Activated T-helper 9 cell treated with anti-CD3 and anti-CD28 coated beads, Interleukin-2, amount 50 U/mL, for 16 hours (primary cell): ENCODE measurements at places on chromosomes 7 and 10.
A peak's percentile ranks its signal among the peaks of the same experiment; 100 is the strongest.

DNA sequence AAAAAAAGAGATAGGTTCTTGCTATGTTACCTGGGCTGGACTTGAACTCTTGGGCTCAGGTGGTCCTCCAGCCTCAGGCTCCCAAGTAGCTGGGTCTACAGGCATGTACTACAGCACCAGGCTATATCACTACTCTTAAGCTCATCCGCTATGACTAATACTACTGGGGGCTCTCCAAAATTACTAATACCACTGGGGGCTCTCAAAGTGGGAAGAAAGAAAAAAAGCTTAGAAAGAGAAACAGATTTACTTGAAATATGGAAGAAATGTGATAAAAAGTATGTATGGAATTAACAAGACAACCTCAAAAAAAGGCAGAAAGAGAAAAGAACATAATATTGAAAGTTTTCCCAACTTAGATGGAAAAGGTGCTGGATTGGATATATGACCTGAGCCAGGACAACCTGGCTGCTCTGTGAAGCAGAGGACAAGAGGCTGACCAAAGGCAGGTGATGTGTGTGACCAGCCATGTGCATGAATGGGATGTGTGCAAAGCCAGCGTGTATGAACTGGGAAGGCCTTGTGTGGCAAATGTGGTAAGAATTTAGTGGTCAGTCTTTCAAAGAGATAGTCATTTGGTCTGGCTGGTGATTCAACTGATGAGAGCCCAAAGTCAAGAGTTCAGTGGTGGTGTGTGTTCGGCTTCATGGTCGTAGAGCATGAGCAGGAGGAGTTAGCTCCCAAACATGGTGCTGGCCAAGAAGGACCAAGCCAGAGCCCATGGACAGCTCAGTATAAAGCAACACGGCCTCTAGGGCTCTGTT is 232.4 kb upstream of the KLF14 start:
- no peak for DNase-seq

DNA sequence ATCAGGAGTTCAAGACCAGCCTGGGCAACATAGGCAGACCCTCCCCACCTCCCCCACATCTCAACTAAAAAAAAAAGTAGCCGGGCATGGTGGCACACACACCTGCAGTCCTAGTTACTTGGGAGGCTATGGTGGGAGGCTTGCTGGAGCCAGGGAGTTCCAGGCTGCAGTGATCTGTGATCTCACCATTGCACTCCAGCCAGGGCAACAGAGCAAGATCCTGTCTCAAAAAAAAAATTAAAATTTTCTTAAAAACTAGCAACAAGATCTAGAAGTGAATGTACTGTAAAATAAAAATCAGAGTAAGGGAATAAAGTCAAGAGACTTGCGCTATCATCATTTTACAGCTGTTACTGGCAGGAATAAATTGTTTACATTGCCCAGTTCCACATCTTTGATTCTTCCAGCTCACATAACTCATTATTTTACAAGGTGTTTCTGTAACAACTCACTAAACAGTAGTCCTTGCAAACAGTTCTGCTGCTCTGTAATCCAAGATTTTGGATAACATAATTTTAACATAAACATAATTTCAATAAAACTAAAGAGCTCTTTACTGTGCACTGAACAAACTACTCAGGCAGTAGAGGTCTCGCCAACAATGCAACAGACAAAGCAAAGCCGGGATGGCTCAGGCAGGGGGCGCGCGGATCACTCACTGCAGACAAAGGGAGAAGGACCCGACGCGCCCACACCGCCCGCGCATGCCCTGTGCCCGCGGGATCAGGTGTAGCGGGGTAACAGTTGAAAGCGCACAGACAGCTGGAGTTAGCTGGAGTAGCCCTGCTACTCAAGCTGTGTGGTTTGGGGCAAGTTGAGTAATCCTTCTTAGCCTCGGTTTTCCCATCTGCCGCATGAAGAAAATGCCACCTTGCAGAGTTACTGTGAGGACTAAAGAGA is 73.3 kb upstream of the NFE2L3 start:
- peak; percentile 68 for DNase-seq

- no peak for DNase-seq
Measured at GRCh38 chr7:88331322-88331721, 24.6 kb upstream of the STEAP4 start.

GRCh38 chr10:100999742-101000126 is at the start of gene LZTS2:
TSS of gene LZTS2 (plus strand) at chr10:100999808. CDS start at chr10:101002539, 2,731 bp downstream.
- no peak for DNase-seq

- DNase-seq, result no peak
Measured at GRCh38 chr7:151867912-151868311, 9.0 kb downstream of the PRKAG2 start.

DNA sequence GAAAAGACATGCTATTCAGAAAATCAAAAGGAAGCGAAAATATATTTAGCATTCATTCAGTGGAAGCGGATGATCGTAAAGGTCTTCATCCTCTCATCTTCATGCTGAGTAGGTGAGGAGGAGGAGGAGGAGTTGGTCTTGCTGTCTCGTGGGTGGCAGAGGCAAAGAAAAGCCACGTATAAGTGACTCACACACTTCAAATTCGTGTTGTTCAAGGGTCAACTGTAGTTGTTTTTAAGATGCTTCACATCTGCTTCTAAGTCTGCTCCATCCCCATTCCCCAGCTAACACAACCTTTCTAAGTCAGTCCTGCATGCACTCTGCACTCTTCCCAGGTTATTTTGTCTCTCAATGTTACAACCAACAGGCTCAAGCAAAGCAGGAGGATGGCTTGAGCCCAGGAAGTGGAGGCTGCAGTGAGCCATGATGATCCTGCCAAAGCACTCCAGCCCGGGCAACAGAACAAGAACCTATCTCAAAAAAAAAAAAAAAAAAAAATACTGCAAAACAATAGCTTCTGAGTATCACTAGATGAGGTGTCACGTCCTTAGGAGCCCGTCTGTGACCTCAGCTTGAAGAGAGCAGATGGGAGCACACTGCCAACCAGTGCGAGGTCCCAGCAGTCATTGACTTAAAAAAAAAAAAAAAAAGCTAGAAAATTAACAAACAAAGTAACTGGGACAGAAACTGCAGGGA is 70.5 kb downstream of the SFMBT2 start:
- no peak for DNase-seq

GRCh38 chr7:7486362-7486761 is 49.3 kb downstream of the COL28A1 start:
- DNase-seq, result no peak

GRCh38 chr10:71218046-71218650 is 5.8 kb downstream of the UNC5B start:
- no peak for DNase-seq

- DNase-seq, result no peak
Measured at GRCh38 chr10:80633383-80633860, 95.7 kb downstream of the SH2D4B start.

- DNase-seq, result no peak
Measured at GRCh38 chr7:45145881-45146280, 11.7 kb upstream of the RAMP3 start.

GRCh38 chr10:90089719-90090118 is 388.3 kb downstream of the KIF20B start:
- no peak for DNase-seq

- no peak for DNase-seq
Measured at GRCh38 chr10:132608511-132609195, 71.1 kb downstream of the INPP5A start.

DNA sequence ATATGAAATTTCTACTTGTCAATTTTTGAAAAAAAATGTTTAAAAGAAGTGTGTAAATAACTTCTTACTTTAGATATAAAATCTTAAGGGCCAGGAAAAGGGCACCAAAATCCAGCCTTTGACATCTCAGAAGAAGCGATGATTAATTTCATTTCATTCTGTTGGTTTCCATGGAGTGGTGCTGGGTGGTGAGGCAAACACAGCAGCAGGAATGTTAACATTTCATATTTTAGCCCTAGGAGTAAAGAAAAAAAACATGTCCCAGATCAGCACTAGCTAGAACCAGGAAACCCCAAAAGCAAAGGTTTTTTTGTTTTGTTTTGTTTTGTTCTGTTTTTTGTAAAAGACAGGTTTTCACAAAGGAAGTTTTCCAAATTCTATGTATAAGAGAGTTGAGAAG is 298.8 kb upstream of the C7orf33 start:
- DNase-seq, result no peak
